ENCODE measurements at places on chromosomes 5 and 9. TPM values are rescaled to one million over a fixed set of nuclear protein-coding genes. Genes with fewer than 3 reads are reported as not detected.

Gene CENPH
- 21.9 TPM for total RNA-seq

Gene PCDHGA10
- total RNA-seq = 1.4 TPM

Gene PLEKHG4B
- total RNA-seq = not detected

Gene CCNB1
- total RNA-seq = 84.3 TPM

Gene F2R
- 17.3 TPM for total RNA-seq

Gene PFN3
- total RNA-seq = not detected

Gene PCDH12
- not detected for total RNA-seq

Gene FRMD3
- total RNA-seq = 0.28 TPM

Gene FBXO4
- total RNA-seq = 20.2 TPM

Gene F2RL1
- 34.9 TPM for total RNA-seq

Gene CRB2
- total RNA-seq = not detected

Gene PTGR1
- total RNA-seq = 27.8 TPM

Gene CD72
- total RNA-seq = 1.8 TPM

Gene SPRY4
- 41.9 TPM for total RNA-seq

Gene TOPORS
- total RNA-seq = 16.7 TPM

Gene CCDC192
- total RNA-seq = not detected

Gene FBP2
- not detected for total RNA-seq

Gene WHRN
- 12.8 TPM for total RNA-seq

Gene TMEM171
- 0.42 TPM for total RNA-seq

Gene NAIP
- 4.1 TPM for total RNA-seq

Gene SLC45A2
- total RNA-seq = not detected

Gene KLHL3
- total RNA-seq = 0.27 TPM

Gene BTNL3
- total RNA-seq = not detected

Gene ANGPTL2
- not detected for total RNA-seq

Gene PCDHB9
- total RNA-seq = 1.8 TPM

Gene AQP7
- total RNA-seq = not detected

Gene IFNB1
- total RNA-seq = not detected

Gene PLPP7
- total RNA-seq = not detected

Gene ENG
- total RNA-seq = 22.1 TPM

Gene SIT1
- total RNA-seq = not detected

Gene GNA14
- not detected for total RNA-seq

Gene PIP5KL1
- 5.7 TPM for total RNA-seq

Gene COL15A1
- not detected for total RNA-seq

Gene ZNF366
- not detected for total RNA-seq

Gene ZNF483
- total RNA-seq = 1.3 TPM

Gene PCDHGA11
- total RNA-seq = 0.30 TPM

Gene LCN10
- total RNA-seq = not detected

Gene ITGA2
- total RNA-seq = 14.1 TPM

Gene GAS1
- total RNA-seq = 11.0 TPM
